ENCODE measurements at places on chromosomes 5 and 9.

DNA sequence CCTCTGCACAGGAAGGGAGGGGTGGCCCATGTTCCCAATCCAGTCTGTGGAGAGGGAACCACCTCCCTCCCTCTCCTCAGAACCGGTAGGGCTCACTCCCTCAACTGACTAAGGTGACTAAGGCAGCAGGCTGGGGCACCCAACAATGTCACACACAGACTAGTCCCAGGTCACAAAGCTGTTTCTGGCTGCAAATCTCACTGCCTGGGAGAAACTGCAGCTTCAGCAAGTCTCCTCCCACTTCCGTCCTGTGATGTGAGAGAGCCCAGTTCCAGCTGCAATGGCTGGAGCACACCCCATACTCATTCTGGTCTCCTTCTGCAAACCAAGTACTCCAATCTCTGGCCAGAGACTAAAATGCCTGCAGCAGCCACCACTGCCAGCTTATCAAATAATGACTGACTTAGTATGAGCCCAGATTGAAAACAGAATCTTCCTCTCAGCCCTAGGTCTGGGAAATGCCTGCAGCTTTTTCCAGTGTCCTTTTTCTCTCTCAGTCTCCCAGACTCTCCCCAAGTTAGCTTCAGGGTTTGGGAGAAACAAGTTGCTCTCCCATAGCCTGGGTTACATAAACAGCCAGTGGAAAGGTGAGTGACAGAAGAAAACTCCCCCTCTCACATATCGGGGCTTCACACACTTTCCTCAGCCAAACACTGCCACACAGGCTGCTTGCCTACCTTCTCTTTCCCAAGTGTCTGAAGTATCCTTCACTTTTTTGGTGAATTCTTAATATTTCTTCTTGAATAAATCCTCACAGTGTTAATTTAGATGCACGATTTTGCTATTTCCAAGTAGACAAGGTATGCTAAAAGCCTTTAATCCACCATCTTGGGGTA lies 247.4 kb upstream of the RASA1 start:
- DNase-seq: no peak

- DNase-seq: no peak
Measured at GRCh38 chr9:122158202-122158601, 1.4 kb downstream of the NDUFA8 start.

GRCh38 chr5:122730037-122730436 lies 44.8 kb upstream of the SNX2 start:
- no peak for DNase-seq

- DNase-seq: no peak
Measured at GRCh38 chr9:73380411-73380810, 228.7 kb downstream of the ANXA1 start.

- DNase-seq: no peak
Measured at GRCh38 chr9:96725576-96725975, 52.3 kb downstream of the ZNF510 start.

DNA sequence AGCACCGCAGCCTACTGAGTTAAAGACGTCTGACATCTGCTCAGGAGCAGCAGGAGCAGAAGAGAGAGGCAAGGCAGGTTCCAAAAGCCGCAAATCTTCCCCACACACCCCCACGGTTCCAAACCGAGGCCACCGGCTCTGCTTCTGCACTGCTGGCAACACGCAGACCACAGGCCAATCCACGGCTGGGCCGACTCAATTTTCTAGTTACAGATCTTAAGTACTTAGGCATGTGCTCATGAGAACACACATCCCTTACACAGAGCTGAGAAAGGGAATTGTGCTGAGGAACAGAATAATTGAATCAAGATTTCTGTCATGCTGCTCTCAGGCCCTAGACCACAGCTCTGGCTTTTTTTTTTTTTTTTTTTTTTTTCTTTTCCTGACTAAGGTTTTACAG lies 32.6 kb downstream of the PAX5 start:
- DNase-seq: no peak

DNA sequence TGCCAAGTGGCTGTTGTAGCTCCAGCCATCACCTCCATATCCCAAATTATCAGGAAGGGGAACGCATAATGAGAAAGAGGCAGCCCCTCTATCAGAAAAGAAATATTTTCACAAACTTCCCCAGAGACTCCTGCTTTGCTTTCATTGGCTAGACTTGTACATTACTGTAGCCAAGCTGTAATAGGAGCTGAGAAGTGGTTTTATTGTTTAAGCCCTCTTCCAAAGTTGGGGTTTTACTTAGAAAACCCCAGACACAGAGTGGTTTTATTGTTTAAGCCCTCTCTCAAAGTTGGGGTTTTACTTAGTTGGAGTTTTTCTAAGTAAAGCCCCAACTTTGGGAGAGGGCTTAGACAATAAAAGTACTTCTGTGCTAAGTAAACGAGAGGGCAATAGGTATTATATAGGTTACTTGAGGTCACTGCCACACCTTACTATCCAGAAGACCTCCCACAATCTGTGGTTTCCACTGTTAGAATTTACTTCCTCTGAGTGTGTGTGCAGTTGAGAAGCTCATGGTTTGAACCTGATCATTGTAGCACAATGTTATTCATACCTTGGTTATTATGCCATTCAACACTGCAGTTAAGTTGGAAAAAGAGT lies 215.7 kb upstream of the OTULINL start:
- no peak for DNase-seq

- no peak for DNase-seq
Measured at GRCh38 chr5:103402851-103403250, 144.3 kb downstream of the MACIR start.

DNA sequence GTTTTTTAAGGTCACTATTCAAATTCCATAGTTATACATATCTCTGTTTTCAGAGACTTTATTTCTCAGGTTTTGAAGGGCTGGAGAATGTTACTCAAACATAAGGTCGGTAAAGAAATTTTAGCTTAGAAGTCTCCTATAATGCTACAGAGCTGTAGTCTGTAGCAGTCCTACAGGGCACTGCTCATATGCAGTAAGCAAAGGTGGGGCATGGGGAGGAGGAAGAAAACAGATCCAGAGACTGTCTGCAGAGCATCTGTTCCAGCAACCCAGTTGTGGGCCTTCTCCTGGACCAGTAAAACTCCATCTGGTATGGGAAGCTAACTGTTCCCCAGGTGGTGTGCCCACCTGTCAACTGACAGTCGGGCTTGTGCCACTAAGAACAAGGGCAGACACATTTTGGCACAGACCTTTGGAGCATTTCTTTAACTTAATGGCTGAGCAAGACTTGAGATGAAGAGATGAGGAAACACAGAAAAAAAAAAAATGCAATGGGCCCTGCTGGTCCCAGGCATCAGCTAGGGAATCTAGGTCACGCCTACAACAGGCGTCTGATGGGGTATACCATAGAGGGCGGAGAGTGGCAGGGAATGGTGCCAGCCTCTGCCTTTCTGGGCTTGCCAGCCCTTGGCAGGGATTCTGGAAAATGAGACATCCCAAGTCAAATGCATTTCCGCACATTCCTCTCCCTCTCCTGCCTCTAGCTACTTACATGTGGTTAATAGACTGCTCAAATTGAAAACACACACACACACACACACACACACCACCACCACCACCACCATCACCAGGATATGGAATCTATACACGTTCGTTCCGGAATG lies 218.9 kb downstream of the ARL15 start:
- DNase-seq: no peak

- DNase-seq: no peak
Measured at GRCh38 chr9:107367727-107368502, 84.8 kb downstream of the RAD23B start.

GRCh38 chr9:107274096-107274495 lies 9.0 kb upstream of the RAD23B start:
- DNase-seq: no peak

- DNase-seq: no peak
Measured at GRCh38 chr5:14594378-14595074, 12.9 kb downstream of the OTULINL start.

DNA sequence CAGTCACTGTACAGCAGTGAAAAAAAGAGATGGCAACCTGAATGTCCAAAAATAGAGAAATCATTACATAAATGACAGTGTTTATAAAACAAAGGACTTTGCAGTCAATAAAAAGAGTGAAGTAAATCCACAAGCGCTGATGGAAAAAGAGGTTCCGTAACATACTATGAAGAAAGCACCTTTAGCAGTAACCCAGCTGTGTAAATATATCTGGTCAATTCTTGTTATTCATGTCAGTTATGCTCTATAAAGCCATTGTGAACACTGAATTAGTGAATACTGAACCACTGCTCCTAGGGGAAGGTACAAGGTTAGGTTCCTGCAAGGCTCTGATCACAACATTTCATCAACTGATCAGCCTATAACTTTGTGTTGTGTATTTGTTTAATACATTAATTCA lies 39.5 kb downstream of the CCNJL start:
- DNase-seq: no peak

DNA sequence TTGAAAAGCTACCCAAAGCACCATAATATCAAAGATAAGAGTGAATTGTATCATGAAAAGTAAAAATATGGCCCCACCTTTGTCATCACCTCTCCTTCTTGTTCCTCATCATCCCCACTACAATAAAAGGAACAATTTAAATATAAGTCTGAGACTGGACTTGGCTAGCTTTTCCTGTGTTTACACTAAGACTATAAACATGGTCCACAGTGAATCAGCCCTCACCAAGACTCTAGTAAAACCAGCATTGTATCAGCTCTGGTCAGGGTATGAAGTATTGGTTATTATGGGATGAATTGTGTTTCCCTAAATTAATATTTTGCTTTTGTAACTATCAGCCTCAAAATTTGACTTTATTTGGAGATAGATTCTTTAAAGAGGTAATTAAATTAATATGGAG lies 105.4 kb downstream of the SLC25A46 start:
- no peak for DNase-seq

DNA sequence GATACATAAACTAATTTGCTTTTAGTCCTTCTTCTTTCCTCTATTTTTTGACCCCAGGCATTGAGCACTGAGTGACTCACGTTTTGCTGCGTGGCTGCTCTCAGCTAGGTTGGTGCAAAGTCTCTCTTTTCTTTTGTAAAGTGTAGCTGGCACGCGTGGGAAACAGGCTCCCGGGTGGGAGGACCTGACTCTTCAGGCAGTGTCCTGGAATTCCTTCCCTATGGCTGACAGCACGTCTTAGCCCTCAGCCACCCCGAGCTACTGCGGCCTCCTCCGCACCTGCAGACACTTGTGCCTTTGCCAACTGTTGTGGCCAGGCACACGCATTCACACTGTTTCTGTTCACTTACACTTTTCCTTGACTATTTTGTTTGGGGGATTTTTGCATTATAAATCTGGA lies 877 bp upstream of the SCGB3A1 start:
- no peak for DNase-seq

DNA sequence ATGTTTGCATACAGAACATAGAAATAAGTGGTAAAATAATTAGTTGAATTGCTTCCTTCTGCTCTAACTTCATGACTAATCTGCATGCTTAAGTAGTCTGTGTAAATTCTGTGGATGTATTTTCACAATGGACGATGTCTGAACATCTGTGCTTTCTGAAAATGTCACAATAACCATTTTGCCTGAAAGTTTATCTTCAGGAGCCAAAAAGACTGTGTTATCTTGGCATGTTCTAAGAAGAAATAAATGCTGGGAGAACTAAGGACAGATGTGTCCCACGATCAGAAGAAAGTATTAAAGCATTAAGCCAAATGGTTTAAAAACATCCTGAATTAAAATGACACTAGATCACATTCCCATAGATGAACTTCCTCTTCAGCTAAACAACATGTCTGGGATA lies 397.6 kb downstream of the SPOCK1 start:
- no peak for DNase-seq

DNA sequence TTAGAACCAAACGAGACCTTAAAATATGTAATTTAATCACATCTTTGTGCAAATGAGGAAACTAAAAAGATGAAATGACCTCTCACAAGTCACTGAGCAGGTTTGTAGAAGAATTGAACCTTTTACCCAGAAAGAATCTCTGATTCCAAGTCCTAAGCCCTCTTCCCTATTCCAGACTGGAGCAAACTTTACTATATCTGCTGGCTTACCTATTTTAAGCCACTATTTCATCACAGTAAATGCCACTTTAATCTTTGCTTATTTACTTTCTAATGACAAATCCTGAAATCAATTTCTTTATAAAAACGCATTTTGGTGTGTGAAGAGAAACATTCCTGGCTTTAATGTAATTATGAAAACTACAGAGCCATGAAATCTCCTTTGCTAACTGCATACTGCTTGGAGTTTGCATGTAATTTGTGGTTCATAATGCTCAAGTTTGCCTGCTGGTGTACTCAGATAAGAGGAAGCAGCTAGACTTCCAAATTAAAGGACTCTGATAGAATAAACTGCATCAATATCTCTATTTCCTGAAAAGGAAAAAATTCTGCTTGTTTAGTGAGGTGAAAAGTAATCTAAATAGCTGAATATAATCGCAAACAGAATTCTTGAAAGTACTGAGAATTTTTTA lies 121.2 kb downstream of the RAB3C start:
- no peak for DNase-seq

- no peak for DNase-seq
Measured at GRCh38 chr9:7636838-7637467, 162.6 kb downstream of the DMAC1 start.

DNA sequence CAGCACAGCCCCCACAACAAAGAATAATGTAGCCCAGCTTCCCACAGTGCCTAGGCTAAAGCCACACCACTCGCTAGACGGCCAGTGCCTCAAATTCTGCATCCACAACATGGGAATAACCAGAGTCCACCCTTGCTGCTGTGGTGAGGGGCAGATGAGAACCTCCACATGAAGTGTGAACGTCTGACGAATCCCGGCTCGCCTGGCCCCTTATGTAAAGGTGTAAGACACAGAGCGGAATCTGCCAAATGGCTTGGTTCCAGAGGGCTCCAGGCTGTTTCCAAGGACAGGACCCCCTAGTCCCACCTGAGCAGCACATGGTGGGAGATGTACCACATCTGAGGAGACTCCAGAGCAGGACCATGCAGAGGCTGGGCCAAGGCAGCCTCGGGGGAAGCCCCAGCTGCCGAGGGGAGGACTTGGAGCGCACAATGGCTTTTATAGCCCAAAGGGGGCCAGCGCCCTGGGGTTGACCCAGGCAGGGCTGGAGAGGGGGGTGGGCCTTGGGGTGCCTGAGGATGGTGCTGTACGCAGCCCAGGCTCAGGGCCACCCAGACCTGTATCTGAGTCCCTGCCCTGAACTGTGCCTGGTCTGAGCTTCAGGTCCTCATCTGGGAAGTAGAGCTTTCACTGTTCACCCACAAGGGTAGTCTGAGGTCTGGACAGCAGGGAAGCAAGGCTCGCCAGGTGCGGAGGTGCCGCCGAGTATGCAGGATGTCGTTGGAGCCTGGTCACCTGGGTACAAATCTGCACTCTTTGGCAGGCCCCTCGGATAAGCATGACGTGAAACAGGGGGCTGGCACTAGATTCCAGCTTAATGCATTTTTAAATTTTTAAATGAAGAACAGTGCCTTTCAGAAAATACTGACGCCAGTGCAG lies 24.9 kb upstream of the SLC25A51 start:
- DNase-seq: no peak

Data from activated CD4-positive, CD25-positive, alpha-beta regulatory T cell treated with anti-CD3 and anti-CD28 coated beads, Interleukin-2, amount 50 U/mL, for 72 hours (primary cell).